ENCODE measurements at places on chromosomes 3 and 15.

GRCh38 chr3:149363053-149363452 lies 14.4 kb downstream of the TM4SF1 start:
- DNase-seq, result no peak

- no peak for DNase-seq
These were observed 45.2 kb upstream of the SEC61A1 start for GRCh38 chr3:128007033-128007424.

DNA sequence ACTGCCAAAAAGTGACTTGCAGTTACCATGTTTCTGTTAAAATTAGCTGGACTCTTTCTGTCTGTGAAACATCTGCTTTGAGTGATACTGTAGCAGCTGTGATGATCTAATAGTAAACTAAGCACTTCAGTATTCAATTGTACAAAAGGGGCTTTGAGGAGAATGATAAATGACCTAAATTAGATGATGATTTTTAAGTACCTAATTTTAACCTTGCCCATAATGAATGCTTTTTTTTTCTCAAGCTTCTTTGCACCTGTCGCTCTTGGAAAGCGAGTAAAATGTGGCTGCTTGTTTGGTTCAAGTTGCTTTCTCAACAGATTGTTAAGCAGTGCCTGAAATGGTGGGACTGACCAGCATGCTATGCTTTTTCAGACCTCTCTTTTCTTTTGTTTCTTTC lies 752.3 kb downstream of the EPHA3 start:
- no peak for DNase-seq

- DNase-seq, result no peak
These were observed 48.6 kb upstream of the MKRN3 start for GRCh38 chr15:23516866-23517265.

GRCh38 chr15:85440451-85440850 lies 60.0 kb downstream of the AKAP13 start:
- no peak for DNase-seq

DNA sequence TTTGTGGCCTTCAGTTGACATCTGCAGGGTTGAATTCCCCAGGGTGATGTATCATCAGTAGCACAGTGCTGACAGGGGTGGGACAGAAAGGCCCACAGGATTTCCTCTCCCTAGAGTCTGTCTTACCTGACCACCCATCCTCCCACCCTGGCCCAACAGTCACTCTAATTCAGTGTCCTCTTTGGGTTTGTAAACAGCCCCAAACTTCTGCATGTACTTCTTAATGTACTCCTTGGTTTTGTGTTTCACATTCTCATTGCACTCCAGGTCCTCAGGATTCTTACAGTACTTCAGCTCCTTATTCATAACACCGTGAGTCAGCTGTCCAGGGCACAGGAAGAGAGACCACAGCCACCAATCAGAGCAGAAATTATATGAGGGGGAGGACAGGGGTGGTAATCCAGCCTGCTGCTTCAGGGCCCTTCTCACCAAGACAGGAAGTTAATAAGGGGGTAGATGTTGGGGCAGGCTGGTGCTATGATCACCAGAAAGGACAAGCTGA lies 37.5 kb downstream of the NBEAL2 start:
- DNase-seq, result no peak

GRCh38 chr15:68497206-68497910 lies 65.4 kb upstream of the ITGA11 start:
- DNase-seq, result no peak

GRCh38 chr15:66617137-66618090 lies 51.6 kb upstream of the LCTL start:
- no peak for DNase-seq

DNA sequence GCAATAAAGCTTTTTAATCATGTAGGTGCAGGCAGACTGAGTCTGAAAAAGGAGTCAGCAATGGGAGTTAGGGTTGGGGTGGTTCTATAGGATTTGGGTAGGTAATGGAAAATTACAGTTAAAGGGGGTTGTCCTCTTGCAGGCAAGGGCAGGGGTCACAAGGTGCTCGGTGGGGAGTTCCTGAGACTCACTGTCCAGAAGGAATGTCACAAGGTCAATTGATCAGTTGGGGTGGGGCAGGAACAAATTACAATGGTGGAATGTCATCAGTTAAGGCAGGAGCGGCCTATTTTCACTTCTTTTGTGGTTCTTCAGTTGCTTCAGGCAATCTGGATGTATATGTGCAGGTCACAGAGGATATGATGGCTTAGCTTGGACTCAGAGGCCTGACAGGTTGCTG lies 13.9 kb downstream of the CCR5AS start:
- DNase-seq, result no peak

DNA sequence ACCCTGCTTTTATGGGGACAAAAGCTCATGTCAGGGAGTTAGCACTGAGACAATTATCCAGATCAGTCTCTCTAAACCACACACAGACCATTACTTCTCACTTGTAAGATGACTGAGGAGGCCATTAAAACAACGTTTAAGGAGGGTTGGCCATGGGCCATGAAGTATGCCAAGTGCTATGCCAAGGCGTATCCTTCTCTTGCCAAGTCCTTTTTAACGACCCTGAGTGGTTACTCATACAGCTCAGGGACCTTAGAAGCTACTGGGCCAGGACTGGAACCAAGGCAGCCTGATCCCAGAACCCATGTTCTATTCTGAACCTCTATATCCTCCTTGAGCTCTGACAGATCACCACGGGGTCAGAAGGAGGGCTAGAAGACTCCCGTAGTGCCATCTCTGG lies 50.0 kb downstream of the NMNAT3 start:
- DNase-seq, result no peak

- no peak for DNase-seq
These were observed 133.3 kb downstream of the ADAM10 start for GRCh38 chr15:58616171-58616570.

DNA sequence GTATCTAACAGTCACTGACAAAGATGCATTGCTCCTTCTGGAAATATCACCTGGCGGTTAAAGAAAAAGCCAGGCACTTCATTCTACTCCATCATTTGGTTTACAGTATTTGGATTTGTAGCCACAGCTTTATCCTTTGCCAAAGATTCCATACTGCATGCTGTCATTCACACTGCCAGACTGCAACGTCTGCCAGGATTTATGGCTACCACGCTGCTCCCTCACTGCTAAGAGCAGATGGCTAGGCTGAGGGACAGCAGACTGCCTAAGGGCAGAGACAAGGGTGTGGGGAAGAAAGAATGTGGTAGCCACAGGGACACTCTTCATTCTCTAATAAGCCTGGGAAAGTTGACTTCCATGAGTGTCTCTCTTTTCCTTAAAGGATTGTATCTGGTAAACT lies 1047.0 kb downstream of the TUSC7 start:
- DNase-seq, result no peak

- no peak for DNase-seq
These were observed 46.8 kb downstream of the PLS1 start for GRCh38 chr3:142642956-142643355.

DNA sequence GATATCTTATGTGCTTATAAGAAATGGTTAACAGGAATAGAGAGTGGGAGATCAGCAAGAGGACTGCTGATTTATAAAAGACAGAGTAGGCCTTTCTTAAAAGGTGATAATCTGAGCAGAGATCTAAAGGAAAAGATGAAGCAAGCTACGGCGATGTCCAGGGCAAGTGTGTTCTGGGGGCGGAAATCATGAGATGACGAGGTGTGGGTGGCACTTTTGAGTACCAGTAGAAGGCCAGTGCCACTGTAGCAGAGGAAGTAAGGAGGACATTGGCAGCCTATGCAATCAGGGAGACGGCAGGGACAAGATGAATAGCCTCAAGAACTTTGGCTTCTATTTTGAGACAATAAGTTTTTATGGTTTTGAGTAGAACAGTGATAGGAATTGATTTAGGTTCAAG lies 492.4 kb downstream of the FHIT start:
- DNase-seq, result no peak

- no peak for DNase-seq
These were observed 139.7 kb upstream of the RARB start for GRCh38 chr3:25288413-25288812.

DNA sequence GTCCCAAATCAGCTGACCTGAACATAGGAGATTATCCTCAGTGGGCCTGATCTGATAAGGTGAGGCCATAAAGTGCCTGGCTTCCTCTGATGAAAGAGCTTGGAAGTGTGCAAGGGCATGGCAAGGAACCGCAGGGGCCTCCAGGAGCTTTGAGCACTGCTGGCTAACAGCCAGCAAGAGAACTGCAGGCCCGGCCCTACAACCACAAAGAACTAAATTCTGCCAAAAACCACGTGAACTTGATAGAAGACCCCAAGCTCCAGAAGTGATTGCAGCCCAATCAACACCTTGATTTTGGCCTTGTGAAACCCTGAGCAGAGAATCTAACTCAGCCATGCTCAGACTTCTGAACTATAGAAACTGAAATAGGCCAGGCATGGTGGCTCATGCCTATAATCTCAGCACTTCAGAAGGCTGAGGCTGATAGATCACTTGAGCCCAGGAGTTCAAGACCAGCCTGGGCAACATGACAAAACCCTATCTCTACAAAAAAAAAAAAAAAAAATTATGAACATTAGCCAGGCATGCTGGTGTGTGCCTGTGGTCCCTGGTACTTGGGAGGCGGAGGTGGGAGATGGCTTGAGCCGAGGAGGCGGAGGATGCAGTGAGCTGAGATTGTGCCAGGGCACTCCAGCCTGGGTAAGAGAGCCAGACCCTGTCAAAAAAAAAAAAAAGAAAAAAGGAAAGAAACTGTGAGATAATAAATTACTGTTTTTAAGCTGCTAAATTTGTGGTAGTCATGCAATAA lies 7.7 kb upstream of the DIS3L start:
- DNase-seq, result no peak

GRCh38 chr3:52210550-52211046 lies 12.6 kb downstream of the ALAS1 start:
- DNase-seq, result no peak

DNA sequence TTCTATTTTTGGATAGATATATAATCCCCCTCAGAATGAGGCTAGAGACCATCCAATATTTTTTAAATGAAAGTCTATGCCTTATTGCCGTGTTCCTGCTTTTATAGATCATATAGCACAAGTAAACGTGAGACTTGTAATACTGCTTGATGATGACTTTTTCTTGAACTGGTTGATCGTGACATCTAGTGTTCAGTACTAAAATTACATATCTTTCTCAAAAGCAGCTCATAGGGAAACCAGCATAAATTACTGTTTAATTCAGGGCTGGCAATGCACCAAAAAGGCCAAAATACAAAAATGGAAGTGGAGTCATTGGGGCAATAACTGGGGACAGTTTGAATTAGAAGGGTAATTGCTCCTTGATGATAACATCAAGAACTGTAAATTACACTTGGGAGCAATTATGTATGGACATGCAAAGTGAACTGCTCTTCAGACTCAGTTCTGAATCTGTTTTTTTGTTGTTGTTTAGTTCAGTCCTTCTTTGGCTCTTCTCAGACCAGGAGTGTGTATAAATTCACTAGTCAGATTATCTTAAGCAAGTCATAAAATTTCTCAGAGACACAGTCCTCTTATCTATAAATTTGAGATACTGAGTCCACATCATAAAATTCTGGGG lies 325.3 kb downstream of the THSD4 start:
- no peak for DNase-seq

GRCh38 chr3:126269354-126269753 lies 87.9 kb downstream of the KLF15 start:
- no peak for DNase-seq

GRCh38 chr15:86653344-86654197 lies 573.9 kb downstream of the AGBL1 start:
- DNase-seq, result no peak

GRCh38 chr3:4067893-4068292 lies 235.3 kb upstream of the SETMAR start:
- no peak for DNase-seq

- no peak for DNase-seq
These were observed 220.1 kb upstream of the PRICKLE2 start for GRCh38 chr3:64445109-64445943.

GRCh38 chr15:100002787-100003536 lies 269.7 kb upstream of the LYSMD4 start:
- no peak for DNase-seq

- DNase-seq, result no peak
These were observed 271.6 kb downstream of the UBE2E2 start for GRCh38 chr3:23474580-23475357.

- no peak for DNase-seq
These were observed 13.4 kb upstream of the BMF start for GRCh38 chr15:40121911-40122638.

DNA sequence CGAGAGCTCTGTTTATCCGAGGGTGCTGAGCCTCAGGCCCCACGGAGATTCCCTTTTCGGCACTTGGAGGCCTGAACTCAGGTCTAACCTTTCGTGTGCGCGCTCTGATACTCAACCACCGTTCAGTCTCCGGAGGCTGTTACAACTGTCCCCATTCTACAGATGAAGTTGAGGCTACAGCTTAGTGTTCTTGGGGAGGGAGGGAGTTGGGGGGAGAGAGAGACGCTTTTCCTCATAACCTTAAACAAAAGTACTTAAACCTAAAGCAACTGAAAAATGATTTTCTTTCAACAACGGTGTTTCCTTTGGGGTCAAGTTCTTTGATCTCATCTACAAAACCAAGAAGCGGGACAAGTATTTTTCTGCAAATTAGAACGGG lies 952 bp upstream of the CHST2 start:
- no peak for DNase-seq

DNA sequence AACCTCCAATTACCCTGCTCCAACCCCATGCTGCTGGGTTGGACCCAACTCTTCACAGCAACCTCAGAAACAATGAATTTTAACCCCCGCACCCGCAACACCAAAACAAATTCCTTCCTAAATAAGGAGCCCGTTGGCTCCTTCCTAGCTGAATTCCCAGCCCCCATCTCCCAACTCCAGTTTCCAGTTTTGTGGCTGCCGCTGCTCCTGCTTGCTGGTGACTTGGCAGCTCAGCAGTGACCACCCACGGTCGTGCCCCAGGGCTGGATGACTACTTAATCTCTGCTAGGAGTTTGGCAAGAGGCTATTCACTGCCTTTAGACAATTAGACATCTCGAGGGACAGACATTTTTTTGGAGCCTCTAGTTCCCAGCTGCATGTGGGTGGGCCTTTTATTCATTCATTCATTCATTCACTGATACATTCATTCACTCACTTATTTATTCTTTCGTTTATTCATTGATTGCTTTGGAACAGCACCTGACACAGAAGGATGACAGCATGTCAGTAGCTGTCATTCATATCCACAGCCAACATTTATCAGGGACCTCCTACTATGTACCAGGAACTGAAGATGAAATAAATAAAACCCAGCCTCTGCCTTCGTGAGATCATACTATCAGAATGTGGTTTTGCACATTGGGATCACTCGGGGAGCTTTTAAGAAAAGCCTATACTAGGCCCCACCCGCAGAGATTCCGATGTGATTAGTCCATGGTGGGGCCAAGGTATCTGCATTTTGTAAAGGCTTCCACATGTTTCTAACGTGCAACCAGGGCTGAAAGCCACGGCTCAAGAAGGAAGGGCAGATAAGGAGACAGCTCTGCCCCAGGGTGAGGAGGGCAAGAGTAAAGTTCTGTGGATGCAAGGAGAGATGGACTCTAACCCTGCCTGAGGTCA lies 256.5 kb downstream of the SHQ1 start:
- DNase-seq, result peak; percentile 61

DNA sequence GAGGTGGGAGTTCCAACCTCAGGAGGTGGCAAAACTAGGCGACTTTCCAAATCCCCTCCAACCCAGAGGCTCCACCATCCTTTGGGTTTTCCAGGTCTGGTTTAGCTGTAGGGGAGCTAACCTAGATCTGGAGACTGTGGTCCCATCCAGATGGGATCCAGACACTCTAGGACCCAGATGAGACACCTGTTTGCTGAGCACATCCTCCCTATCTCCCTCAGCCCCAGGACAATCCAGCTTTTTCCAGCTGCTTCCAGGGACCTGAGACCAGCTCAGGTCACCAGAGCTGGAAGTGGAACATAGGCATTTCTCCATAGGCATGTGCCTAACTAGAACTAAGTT lies 18.2 kb downstream of the CRTAP start:
- no peak for DNase-seq

- DNase-seq, result no peak
These were observed 189.6 kb upstream of the THBS1 start for GRCh38 chr15:39391230-39391629.
